ENCODE measurements at places on chromosomes 1 and 21.

- DNase-seq: no peak
Observed at GRCh38 chr1:226651732-226652105, 87.4 kb downstream of the ITPKB start.

DNA sequence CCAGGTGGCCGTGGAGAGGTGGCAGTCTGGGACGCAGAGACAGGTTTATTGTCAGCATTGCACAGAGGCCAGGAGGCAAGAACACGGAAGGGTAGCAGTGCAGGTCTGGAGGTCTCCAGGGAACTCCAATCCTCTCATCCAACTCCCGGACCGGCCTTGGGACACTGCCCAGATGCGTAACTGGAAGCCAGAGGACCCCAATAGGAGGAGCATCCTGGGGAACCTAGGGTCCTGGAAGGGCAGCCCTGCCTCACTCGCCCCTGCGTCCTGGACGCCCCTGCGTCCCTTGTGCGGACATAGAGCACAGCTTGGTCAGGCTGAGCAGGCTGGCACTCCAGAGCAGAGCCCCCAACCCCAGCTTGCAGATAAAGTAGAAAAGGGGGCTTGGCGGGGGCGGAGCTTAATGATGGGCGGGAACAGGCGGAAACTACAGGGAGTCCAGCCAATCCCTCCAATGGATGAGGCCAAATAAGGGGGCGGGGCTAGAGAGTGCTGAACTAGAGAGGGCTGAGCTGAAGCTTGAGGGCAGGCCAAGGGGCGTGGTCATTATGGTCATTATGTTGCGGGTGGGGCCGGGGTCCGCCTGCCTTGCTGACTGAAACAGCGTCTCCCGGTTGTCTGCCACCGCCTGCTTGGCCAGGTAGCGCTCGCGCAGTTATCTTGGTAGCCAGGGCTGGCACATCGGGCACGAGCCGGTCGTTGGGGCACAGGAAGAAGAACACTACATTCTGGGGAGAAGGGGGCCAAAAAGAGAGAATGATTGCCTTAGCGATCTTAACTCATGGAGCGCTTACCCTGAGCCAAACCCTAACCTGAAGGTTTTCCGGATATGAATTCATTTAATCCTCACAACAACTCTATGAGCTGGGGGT is 3.7 kb upstream of the ARHGEF19 start:
- no peak for DNase-seq

- no peak for DNase-seq
Observed at GRCh38 chr1:208271236-208271635, 27.1 kb upstream of the PLXNA2 start.

DNA sequence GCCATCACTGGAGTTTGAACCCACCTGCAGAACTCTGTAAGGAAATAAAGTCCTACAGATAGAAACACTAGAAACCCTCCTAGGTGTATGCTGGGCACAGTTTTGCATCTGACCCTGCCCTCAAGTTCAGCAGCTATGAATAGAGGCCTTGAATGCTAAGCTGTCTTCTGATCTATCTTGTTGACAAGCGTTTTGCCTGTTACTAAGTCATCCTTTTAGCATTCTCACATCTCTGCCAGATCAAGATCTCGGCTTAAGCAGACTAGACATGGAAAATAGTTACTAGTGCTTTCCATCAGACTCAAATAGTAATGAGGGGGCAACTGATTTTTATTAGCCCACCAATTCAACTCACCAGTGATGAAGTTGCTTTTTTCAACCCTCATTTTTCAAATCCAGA is 10.5 kb downstream of the TBX15 start:
- DNase-seq: no peak

- DNase-seq: no peak
Observed at GRCh38 chr21:32138658-32139057, 140.2 kb downstream of the MIS18A start.

GRCh38 chr1:17538010-17538409 is 1.5 kb upstream of the ARHGEF10L start:
- no peak for DNase-seq

DNA sequence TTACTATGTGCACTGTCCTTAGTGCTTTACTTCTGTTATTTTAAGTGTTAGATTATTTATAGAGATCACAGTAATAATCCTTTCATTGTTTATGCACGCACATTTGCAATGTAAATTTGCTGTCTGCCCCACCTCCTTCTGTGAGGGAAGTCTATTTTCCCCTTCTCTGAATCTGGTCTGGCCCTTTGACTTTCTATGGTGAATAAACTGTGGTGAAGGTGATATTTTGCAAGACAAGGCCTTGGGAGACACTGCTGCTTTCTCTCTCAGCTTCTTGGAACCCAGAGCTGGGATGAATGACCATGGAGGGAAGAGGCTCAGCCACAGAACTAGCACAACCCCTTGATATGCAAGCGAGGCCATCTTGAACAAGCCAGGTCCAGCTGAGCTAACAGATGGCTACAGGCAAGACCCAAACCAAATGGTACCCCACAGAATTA is 156.3 kb downstream of the ST6GALNAC3 start:
- no peak for DNase-seq

GRCh38 chr1:92848201-92848600 is 16.4 kb downstream of the RPL5 start:
- DNase-seq: no peak

- no peak for DNase-seq
Observed at GRCh38 chr1:118363396-118363795, 178.4 kb upstream of the SPAG17 start.

DNA sequence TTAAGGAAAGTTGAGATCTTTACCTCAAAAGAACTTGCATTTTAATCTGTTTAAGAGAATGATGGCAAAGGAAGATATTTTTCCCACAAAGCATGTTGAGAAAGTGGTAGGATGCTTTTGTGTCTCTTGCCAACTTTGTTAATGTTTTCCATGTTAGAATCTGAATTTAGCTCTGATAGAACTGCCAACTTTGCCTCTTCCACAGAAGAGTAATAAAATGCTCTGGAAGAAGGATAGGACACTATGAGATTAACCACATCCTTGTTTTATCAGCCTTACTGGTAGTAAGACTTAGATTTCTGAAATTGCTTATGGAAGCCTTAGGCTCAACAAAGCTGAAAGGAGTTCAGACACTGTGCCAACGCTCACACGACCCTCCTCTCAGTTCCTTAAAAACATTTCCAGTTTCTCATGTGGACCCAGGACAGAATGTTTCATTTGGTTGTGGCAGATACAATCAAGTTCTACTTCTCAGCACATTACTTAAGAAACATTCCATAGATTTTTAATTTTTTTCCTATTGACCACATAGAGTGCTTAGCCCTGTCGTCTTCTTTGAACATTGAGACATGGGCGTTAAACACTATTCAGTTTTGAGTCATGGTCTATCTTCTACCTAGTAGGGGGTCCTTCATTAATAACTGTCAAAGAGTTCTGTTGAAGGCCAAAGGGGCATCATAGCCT is 59.0 kb downstream of the MTR start:
- DNase-seq: no peak
